ENCODE measurements at places on chromosomes 2 and 18. TPM values are rescaled to one million over a fixed set of nuclear protein-coding genes. Genes with fewer than 3 reads are reported as not detected.

Gene NEURL3
- not detected for total RNA-seq

Gene CAPG
- 43.4 TPM for total RNA-seq

Gene CCDC178
- not detected for total RNA-seq

DNA sequence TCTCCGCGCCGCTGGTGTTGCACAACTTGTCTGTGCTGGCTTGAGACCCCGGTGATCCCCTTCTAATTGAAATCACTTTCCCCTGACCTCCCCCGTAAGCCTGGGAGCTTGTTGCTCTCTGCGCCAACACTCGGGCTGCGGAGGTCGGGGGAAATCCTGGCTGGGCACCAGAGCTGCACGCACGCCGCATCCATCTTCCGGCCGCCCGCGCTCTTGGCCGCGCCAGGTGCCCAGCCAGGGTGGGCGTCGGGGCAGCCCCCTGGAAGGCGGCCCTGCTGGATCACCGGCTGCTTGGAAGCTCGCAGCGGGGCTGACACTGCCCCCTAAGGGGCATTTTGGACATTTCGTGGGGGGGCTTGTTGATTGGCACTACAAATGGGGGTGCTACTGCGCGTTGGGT is 280.3 kb upstream of the SKOR2 start:
- H3K27me3 ChIP-seq: no peaks in the 10 kb centered on the region
- DNase-seq: no peak
- H3K4me3 ChIP-seq: no peak overlapping the region
- H3K4me1 ChIP-seq: peaks cover 6% of the 10 kb centered on the region

DNA sequence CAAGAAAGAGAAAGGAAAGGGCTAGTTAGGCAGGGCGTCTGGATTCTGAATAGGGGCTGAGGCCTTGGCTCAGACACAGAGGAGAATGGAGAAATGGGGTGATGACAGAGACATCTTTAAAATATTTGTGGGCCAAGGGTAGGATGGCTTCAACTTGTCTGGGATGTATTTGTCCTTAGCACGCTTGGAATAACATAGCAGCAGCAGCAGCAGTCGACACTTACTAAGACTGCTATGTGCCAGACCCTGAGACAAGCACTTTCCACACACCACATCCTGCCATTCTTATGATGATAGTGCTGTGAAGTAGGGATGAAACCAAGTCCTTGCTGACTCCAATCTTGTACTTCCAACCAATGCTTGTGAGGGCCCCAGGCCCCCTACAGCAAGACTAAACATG is 2.6 kb downstream of the IL1RL1 start:
- H3K36me3 ChIP-seq: no peaks in the 10 kb centered on the region
- no peak for DNase-seq
- H3K4me3 ChIP-seq: no peak overlapping the region
- H3K27ac ChIP-seq: no peak overlapping the region
- H3K27me3 ChIP-seq: no peaks in the 10 kb centered on the region

DNA sequence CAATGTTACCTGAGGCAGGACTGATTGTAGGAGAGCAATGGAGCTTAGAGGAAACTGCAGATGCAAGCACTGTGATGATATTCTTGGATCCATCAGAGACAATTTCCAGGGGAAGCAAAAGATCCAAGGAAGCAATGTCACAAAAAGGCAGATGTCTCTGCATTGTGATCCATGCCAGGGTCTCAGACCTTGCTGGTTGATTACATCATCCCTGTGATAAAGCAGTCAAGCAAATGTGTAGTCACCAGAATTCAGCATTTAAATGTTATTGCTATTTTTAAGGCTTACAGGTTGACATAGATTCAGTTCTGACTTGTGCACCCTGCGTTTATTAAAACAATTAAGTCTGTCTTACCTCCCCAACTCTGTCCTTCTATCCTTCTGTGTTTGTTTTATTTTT is 56.8 kb upstream of the CCDC85A start:
- no peaks in the 10 kb centered on the region for H3K36me3 ChIP-seq
- H3K27ac ChIP-seq: no peak overlapping the region
- no peaks in the 10 kb centered on the region for H3K27me3 ChIP-seq
- no peak overlapping the region for H3K4me3 ChIP-seq
- no peaks in the 10 kb centered on the region for H3K4me1 ChIP-seq
- no peak for DNase-seq

DNA sequence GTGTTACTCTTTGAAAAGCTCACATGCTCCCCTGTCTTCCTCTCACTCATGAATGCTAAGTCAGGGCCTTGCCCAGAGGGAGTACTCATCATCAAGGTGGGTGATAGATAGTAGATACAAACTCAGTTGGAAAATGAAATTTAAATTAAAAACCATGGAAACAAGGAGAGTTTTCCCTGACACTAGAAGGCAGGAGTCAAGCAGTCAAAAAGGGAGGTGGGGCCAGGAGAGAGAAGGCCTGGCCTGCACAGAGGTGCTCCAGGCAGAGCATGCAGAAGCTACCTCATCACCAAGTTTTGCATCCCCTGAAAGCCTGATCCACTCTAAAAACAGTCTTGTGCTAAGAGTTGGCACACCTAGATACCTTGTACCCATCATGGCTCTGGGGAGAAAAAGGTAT is 143.7 kb downstream of the MYO5B start:
- no peaks in the 10 kb centered on the region for H3K27me3 ChIP-seq
- no peak overlapping the region for H3K27ac ChIP-seq
- DNase-seq: no peak
- no peak overlapping the region for H3K4me3 ChIP-seq

Gene UGT1A4
- total RNA-seq: not detected

DNA sequence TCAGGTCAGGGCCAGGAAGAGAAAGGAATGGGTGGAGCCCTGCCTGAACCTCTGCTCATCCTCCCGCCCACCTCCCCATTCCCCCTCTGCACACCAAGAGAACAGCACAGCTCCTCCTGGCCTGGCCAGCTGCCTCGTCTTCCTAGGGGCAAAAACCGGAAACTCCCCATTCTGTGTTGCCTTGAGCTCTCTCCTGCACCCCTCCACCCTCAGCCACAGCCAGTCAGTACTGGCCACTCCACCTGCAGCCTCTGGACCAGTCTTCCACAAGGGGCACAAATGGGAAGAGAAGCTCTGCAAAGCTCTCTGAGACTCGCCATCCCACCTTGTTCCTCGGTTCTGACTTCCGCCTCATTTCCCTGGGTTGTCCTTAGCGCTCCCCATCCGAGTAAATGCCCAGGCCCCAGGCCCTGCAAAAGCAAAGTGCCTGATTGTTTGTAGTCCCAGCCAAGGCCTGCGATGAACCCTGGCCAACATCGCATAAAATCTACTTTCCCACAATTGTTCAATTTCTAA is 39.3 kb upstream of the SLC35G4 start:
- no peaks in the 10 kb centered on the region for H3K27me3 ChIP-seq
- no peaks in the 10 kb centered on the region for H3K4me1 ChIP-seq
- no peak overlapping the region for H3K27ac ChIP-seq
- DNase-seq: no peak
- H3K36me3 ChIP-seq: no peaks in the 10 kb centered on the region
- H3K4me3 ChIP-seq: no peak overlapping the region

DNA sequence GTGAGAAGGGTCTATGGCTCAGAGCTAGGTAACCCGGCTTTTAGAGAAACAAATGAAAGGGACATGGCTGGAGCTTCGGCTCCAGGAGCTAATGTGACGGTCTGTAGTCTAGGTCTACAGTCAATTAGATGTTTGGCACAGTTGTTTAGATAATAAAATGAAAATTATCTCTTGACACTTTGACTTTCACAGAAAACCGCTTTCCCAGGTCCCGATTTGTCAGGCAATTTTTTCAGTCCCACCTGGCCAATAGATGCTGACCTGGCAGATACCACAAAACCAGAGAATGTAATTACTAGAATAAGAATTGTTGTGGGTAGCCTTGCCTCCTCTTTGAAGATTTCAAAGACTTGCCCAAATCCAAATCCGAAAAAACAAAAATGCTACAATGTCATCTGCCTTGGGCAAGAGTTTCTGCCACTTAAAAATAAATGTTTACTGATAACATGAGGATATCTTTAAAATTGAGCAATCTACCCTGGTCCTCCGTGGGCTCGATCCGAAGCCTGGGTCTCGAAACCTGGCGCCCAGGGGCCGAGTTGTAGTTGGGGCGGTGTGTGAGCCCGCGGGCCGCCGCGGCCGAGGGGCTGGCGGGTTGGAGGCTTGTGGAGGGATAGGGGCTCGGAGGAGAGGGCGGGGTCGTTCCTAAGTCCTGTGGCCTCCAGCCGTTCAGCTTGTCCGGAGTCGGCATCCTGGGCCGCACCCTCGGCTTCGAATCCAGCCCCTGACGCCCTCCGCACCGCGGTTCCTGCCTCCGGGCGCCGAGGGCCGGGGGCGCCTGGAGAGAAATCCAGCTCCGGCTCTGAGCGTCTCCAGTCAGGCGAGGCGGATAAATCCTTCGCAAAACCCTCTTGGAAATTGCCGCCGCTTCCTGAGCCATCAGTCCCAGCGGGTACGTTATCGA is 2.3 kb downstream of the EMX1 start:
- peak overlapping the region; percentile 38 for H3K4me3 ChIP-seq
- H3K36me3 ChIP-seq: no peaks in the 10 kb centered on the region
- peaks cover 86% of the 10 kb centered on the region for H3K27me3 ChIP-seq
- no peak overlapping the region for H3K27ac ChIP-seq
- H3K4me1 ChIP-seq: peaks cover 69% of the 10 kb centered on the region
- DNase-seq: no peak

Gene FAM136A
- 21.2 TPM for total RNA-seq

GRCh38 chr18:73901566-73901965 is 246.1 kb downstream of the FBXO15 start:
- H3K4me1 ChIP-seq: no peaks in the 10 kb centered on the region
- no peaks in the 10 kb centered on the region for H3K36me3 ChIP-seq
- no peak overlapping the region for H3K4me3 ChIP-seq
- no peak for DNase-seq
- H3K27me3 ChIP-seq: no peaks in the 10 kb centered on the region

GRCh38 chr2:232876161-232876977 is 6.3 kb downstream of the SNORC start:
- H3K27me3 ChIP-seq: no peaks in the 10 kb centered on the region
- H3K27ac ChIP-seq: no peak overlapping the region
- H3K4me3 ChIP-seq: peak overlapping the region; percentile 14
- peaks cover 15% of the 10 kb centered on the region for H3K4me1 ChIP-seq
- DNase-seq: no peak
- H3K36me3 ChIP-seq: no peaks in the 10 kb centered on the region

Gene SERPINB13
- total RNA-seq: not detected

DNA sequence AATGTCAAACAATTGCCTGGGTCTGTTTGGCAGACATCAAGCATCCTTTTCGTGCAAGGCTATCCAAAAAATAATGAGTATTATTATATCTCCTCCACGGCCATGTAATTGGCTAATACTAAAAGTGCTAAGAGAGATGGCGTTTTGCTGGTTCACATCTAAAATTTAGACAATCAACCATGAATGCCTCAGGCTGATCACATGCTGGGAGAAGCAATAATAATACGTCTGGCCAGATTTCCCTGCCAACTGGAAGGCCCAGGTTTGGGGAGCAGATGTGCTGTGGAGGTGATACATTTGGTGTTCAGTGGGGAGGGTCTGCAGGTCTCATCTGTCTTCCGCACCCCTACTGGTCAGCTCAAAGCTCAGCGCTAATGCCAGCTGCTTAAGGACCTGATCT is 60.3 kb upstream of the CREB1 start:
- H3K27me3 ChIP-seq: no peaks in the 10 kb centered on the region
- H3K4me1 ChIP-seq: no peaks in the 10 kb centered on the region
- no peaks in the 10 kb centered on the region for H3K36me3 ChIP-seq
- DNase-seq: no peak
- H3K27ac ChIP-seq: no peak overlapping the region
- H3K4me3 ChIP-seq: no peak overlapping the region

- no peaks in the 10 kb centered on the region for H3K4me1 ChIP-seq
- no peaks in the 10 kb centered on the region for H3K36me3 ChIP-seq
- no peak overlapping the region for H3K4me3 ChIP-seq
- DNase-seq: no peak
Observed at GRCh38 chr2:101790857-101791256, 93.3 kb downstream of the MAP4K4 start.

DNA sequence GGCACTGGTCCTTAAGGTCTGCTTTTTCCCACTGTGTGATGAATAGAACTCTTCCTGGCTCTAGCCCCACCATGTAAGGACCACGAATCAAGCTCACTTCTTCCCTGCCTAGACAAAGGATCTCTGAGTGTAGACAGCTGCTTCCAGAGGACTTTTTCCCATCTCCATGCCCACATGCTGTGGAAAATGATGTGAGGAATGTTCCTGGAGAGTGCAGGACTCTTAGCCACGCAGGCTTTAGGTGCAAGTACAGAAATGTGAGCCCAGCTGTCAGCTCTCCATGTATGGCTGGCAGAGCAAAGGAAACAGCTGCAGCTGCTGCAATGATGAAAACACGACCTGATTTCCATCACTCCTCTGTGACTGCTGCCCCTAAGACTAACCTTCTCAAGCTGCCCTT is 35.5 kb downstream of the NXPH2 start:
- DNase-seq: no peak
- no peaks in the 10 kb centered on the region for H3K4me1 ChIP-seq
- H3K4me3 ChIP-seq: no peak overlapping the region
- no peak overlapping the region for H3K27ac ChIP-seq

DNA sequence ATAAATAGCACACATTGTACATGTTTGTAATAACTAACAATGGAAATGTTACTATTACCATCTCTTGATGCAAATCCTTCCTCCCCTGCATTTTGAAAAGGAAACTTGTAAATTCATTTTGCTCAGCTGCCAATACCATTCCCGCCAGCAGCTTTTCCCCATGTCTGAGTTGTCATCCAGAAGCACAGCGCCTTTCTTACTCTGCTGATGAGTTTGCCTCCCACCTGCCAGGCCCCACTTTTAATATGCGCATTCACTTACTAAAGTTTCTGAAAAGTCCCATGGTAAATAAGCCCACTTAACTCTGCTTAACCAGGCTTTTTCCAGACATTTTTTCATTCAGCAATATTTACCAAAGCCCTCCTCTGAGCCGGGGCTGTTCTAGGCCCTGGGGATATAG is 3.9 kb downstream of the CHST10 start:
- no peaks in the 10 kb centered on the region for H3K27me3 ChIP-seq
- DNase-seq: peak; percentile 46
- peaks cover 11% of the 10 kb centered on the region for H3K36me3 ChIP-seq
- peaks cover 40% of the 10 kb centered on the region for H3K4me1 ChIP-seq

DNA sequence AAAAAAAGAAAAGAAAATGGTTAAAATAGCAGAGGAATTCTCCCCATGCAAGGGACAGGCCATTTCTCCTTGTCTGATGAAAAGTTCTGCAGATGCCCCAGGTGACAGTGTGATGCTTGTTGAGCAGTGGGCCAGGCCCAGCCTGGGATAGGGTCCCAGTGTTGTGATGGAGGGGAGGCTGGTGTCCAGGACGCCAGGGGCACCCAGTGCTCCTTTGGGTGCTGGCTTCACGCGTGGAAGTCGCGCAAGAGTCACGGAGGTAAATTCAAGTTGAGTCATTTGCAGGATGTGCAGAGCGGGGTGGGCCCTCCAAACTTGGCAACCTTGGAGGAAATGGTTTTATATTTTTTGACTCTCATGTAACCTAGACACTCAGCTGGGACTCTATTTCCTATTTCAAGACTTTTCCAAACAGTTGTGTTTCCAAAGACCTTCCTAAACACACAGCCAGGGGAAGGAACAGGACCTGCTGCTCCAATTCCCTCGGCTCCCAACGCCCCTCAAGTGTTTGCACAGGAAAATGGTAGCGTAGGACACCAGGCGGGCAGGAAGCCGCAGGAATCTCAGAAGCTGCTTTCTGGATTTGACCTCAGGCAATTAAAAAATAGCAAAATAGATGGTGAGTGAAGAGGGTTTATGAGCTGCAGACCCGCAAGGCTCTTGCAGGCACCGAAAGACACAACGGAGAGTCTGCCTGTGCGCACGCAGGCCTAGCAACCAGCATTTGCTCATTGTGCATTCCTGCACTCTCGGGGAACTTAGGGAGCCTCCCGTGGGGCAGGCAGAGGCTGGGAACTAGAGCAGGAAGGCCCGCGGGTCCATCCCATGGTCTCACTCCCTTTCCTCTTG is 107.1 kb upstream of the ODC1 start:
- no peaks in the 10 kb centered on the region for H3K27me3 ChIP-seq
- no peak overlapping the region for H3K4me3 ChIP-seq
- no peaks in the 10 kb centered on the region for H3K36me3 ChIP-seq

Data from right atrium auricular region (tissue), 2 donors.